ENCODE measurements at places on chromosomes 6 and 20. TPM values are rescaled to one million over a fixed set of nuclear protein-coding genes. Genes with fewer than 3 reads are reported as not detected.

- H3K4me3 ChIP-seq, result no peak overlapping the region
- H3K4me1 ChIP-seq, result no peaks in the 10 kb centered on the region
- peaks cover 8% of the 10 kb centered on the region for H3K27me3 ChIP-seq
- DNase-seq, result no peak
Measured at GRCh38 chr6:160163912-160164311, 42.3 kb downstream of the SLC22A1 start.

GRCh38 chr6:17610835-17611234 lies 10.7 kb downstream of the FAM8A1 start:
- H3K27me3 ChIP-seq, result no peaks in the 10 kb centered on the region
- DNase-seq, result no peak
- peaks cover 14% of the 10 kb centered on the region for H3K36me3 ChIP-seq
- H3K4me1 ChIP-seq, result no peaks in the 10 kb centered on the region

DNA sequence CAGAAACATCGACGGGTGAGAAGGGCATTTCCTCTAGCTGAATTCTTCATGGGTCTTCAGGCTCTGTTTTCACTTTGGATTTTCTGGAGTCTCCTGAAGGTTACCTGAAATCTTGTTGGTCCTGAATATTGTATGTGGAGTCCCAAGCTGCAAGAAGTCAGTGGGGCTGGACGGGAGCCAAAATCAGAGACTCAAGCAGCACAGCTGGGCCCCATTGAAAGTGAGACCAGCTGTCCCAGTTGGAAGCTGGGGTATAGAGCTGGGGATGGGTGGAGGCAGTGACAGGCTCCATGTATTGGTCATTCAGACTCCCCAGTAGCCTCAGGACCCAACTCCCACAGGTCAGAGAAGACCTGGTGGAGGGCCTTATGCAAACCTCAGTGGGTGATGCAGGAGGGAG lies 111.3 kb upstream of the MLN start:
- no peak overlapping the region for H3K27ac ChIP-seq
- no peaks in the 10 kb centered on the region for H3K27me3 ChIP-seq
- no peaks in the 10 kb centered on the region for H3K36me3 ChIP-seq
- H3K4me1 ChIP-seq, result peaks cover 24% of the 10 kb centered on the region
- no peak overlapping the region for H3K4me3 ChIP-seq
- no peak for DNase-seq

DNA sequence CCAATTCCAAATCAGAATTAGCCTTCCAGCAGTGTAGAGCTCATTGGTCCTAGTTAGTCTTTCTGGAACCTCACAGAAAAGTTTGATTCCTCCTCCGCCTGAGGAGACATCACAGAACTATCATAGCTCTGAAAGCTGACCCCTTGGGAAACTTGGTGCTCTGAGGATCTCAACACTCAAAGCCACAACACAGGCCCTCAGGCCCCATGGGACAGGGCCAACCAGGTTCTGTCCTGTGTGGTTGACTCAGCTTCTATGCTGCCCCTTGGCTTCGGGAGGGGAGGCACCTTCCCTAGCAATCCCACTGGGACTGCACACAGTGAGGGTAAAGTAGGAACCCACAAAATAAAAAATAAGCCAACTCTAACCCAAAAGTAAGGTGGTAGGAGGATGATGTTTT lies 237.5 kb upstream of the ECI2 start:
- H3K27ac ChIP-seq, result no peak overlapping the region
- no peak for DNase-seq
- H3K4me1 ChIP-seq, result no peaks in the 10 kb centered on the region
- no peaks in the 10 kb centered on the region for H3K36me3 ChIP-seq
- no peak overlapping the region for H3K4me3 ChIP-seq

DNA sequence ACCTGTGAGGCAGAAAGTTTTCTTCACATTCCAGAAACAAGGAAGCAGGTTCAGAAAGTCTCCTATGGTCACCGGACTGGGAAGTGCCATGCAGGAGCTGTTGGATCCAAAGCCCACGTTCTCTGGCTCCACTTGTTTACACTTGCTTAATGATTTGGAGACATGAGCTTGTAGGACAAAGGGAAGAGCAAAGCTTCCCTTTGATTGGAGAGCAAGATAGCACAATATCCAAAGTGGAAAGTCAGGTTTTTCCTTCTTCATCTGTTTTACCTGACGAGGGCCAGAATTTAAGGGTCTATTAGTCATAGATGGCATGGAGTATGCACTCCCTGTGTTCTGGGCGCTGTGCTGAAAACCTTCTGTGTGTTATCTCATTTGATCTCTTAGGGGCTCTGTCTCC lies 81.2 kb downstream of the PDE7B start:
- H3K27ac ChIP-seq, result no peak overlapping the region
- no peaks in the 10 kb centered on the region for H3K4me1 ChIP-seq
- no peaks in the 10 kb centered on the region for H3K27me3 ChIP-seq
- H3K36me3 ChIP-seq, result no peaks in the 10 kb centered on the region
- DNase-seq, result no peak

- no peaks in the 10 kb centered on the region for H3K4me1 ChIP-seq
- H3K36me3 ChIP-seq, result no peaks in the 10 kb centered on the region
- no peak for DNase-seq
- no peak overlapping the region for H3K27ac ChIP-seq
Measured at GRCh38 chr6:148296771-148297170, 45.9 kb upstream of the SASH1 start.

DNA sequence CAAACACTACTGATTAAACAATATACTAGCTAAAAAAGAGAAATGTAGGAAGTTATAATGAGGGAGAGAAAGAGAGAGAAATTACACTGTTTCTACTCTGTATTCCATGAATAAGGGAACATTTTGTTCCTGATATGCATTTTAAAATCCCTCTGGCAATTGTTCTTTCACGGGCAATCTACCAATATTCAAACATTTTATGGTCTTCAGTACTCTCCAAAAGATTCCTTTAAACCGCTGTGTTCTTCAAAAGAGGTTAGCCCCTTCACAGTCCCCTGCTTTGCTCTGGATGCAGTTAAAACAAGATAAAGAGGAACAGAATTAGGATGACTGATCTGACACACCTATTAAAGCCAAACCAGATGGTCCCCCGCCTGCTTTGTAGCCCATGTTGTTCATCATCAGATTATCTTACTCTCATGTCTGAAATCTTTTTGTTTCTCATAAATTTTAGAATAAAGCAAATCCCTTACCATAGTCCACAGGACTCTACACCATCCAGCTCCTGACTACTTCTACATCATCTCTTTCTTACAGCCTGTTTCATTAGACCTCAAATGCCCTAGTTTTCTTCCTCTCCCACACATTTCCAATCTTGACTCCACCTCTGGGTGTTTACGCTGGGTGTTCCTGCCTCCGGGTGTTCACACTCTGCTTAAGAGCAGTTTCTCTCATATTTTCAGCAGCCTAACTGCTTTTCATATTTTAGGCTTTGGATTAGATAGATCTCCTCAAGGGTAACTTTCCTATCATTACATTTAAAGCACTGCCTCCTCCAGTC lies 399.7 kb downstream of the COL12A1 start:
- H3K27me3 ChIP-seq, result no peaks in the 10 kb centered on the region
- H3K27ac ChIP-seq, result no peak overlapping the region
- no peak for DNase-seq
- no peaks in the 10 kb centered on the region for H3K36me3 ChIP-seq
- no peaks in the 10 kb centered on the region for H3K4me1 ChIP-seq

ACOT8 gene
- total RNA-seq, result 29.0 TPM

NOX3 gene
- not detected for total RNA-seq

TDP2 gene
- total RNA-seq, result 47.5 TPM

Data from activated CD4-positive, alpha-beta memory T cell treated with anti-CD3 and anti-CD28 coated beads for 36 hours (primary cell).